ENCODE measurements at places on chromosomes 6 and 20. TPM values are rescaled to one million over a fixed set of nuclear protein-coding genes. Genes with fewer than 3 reads are reported as not detected.
A peak's percentile ranks its signal among the peaks of the same experiment; 100 is the strongest.

Gene RIMS4
- 10.9 TPM for total RNA-seq

Gene HLA-DQB2
- not detected for total RNA-seq

Gene GABRR1
- not detected for total RNA-seq

Gene ZSWIM3
- 3.4 TPM for total RNA-seq

Gene KIF13A
- total RNA-seq, result 46.2 TPM

Gene SIGLEC1
- not detected for total RNA-seq

Gene WFDC10B
- not detected for total RNA-seq

Gene TLDC2
- not detected for total RNA-seq

Gene METTL24
- total RNA-seq, result not detected

GRCh38 chr6:27321901-27322300 lies 9.8 kb upstream of the POM121L2 start:
- DNase-seq, result no peak

DNA sequence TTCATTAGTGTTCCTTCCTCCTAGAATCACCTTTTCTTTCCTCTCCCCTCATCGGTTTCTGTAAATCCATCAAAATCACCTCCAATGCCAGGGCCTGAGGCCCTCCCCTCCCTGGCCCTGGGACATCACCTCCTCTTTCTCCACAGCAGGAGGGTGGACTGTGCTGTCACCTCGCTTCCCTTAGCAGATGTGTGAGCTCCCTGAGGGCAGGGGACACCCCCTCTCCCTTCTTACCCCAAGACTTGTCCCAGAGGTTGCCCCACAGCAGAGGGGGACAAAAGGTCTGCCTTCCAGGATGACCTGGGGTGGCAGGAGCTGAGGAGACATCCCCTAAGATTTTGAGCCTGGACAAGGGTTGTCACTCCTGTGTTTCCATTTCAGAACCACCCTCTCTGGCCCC lies 5.9 kb downstream of the ULBP1 start:
- no peak for DNase-seq

GRCh38 chr20:48826883-48827771 lies 672 bp downstream of the PREX1 start:
- DNase-seq, result no peak

DNA sequence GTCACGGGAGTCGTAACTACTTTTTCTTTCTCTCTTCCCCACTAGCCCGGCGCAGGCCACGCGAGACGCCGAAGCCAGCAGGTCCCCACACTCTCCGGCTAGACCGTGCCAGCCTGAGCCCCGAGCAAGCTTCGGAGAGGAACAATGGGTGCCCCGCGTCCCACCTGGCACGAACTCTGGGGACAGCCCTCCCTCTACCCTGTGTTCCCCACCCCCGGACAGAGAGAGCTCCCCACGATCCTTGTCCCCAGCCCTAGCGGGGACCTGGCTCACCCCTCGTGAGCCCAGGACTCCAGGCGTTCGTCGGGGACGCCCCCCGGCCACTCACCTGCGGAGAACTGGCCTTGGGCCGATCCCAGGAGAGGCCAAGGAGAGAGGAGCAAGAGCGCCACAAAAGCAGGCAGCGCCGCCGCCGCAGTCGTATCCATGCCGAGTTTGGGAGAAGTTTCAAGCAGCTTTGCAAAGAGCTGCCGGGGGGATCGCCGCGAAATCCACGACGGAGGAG lies 416 bp downstream of the PTPRK start:
- peak; percentile 18 for DNase-seq

GRCh38 chr6:46472243-46472642 lies 19.0 kb downstream of the RCAN2 start:
- no peak for DNase-seq

- DNase-seq, result no peak
These were observed 58.6 kb upstream of the GCLC start for GRCh38 chr6:53603386-53604116.

- DNase-seq, result no peak
These were observed 13.1 kb downstream of the ZNF341 start for GRCh38 chr20:33744773-33745385.

GRCh38 chr6:125987026-125987617 lies 782 bp downstream of the TRMT11 start:
- DNase-seq, result peak; percentile 11

DNA sequence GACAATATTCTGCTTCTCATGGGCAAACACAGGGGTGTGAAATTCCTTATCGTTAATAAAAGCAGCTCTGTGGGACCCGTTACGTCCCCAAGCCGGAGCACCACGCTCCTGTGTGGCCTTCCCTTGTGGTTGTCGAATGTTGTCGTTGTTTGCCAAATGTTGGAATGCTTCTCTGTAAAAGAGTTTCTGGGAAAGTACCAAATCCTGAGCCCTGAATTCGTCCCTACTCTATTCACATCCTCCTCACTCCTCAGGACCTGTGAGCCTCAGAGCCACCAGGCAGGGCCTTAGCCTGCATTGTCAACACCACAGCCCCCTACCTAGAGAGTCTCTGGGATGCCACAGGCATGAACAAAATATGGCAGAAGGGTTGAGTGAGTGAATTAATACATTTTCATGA lies 64.0 kb downstream of the THBS2 start:
- DNase-seq, result no peak

GRCh38 chr6:47004463-47004862 lies 37.7 kb downstream of the ADGRF1 start:
- DNase-seq, result no peak

DNA sequence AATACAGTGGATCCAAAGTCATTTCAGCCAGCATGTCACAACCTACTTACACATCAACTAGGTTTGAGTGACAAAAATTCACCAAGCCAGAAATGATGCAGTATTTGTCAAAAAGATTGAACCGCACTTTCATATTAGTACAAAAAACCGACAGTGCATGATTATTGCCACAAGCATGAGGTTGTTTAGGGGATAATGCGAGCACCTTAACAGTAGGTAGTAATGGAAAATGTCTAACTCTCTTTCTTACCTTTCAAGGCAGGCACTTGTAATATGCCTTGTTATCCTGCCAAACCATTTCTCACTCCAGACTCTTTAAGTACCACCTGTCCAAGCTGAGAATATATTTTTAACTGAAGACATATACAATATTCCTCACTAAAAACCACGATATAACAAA lies 270.3 kb upstream of the THEMIS start:
- DNase-seq, result no peak

DNA sequence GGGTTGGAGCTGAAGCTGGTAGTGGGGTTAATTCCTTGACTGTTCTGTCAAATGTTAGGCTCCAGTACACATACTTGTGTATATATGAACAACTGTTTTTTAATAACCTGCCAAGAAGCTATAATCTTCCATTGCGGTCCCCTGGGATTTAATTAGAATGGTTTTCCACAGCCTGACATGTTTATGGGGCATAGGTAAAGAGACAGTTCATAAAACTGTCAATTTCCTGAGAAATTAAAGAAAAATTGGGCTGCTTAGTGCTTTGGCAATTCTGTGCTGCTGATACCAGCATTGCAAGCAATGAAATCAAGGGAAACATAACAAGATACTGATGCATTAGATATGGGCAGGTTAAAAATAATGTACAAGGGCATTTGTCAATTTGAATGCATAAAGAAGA lies 314.1 kb upstream of the SLC35B3 start:
- no peak for DNase-seq

DNA sequence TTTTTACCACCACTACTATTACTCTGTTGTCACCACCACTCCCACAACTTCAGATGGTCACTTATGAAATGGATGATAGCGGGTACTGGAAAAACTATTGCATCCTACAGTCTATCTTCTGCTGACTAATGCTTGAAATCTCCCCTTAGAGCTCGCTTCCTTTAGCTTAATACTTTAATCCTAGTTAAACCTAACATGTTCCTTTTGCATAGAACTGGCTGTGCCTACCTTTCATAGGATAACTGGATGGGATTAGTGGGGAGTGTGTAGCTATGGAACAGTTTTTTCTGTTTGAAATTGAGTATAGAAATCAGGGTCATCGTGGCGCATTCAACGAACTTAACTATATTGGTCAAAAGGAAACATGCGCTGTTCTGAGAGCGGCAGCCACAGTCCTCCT lies 294.7 kb downstream of the FARS2 start:
- no peak for DNase-seq

GRCh38 chr6:100880149-100880852 lies 828 bp downstream of the ASCC3 start:
- DNase-seq, result peak; percentile 5

DNA sequence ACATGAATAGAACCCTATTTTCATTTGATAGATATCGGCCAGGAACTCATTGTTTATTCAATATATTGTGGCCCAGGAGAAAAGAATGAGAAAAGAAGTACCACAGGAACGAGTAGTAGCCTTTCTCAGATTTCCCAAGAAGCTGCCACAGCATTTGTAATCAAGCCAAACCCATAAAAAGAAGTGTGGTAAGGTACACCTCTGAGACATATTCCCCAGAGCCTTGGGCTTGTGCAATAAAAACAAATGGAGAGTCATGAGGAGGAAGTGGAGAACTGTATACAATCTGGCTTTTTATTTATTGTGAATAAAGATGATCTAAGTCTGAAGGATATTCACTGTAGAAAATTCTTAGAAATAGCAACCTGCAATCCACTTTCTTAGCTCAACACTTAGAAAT lies 36.7 kb downstream of the KIF6 start:
- DNase-seq, result peak; percentile 92

Measured in SK-MEL-5 (cell line).